Pancreas (tissue), 10 donors: ENCODE measurements at places on chromosomes 13 and 19. TPM values are rescaled to one million over a fixed set of nuclear protein-coding genes. Genes with fewer than 3 reads are reported as not detected.

GRCh38 chr13:42969565-42970172, 22.4 kb downstream of the EPSTI1 start:
- no peaks in the 10 kb centered on the region for H3K36me3 ChIP-seq
- no peak overlapping the region for H3K4me3 ChIP-seq
- H3K27ac ChIP-seq, result no peak overlapping the region
- H3K4me1 ChIP-seq, result peaks cover 3% of the 10 kb centered on the region
- peak; percentile 72 for DNase-seq

DNA sequence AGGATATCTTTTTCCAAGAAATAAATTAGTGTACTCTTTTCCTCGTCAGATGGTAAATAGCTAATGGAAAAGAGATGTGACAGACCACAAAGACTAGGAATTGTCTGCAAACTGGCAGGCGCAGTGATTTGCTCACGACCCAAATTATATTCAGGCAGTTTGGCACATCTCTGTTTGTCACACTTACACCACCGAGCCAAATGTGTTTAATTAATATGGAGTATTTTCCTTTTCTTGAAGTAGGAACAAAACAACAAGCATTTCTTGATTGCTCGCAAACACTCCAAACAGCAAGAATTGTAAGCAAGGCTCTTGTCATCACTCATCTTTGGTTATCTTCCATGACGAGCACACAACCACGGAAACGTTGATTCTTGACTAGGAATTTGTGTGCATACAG, 884.2 kb downstream of the PCDH9 start:
- H3K4me1 ChIP-seq, result peaks cover 13% of the 10 kb centered on the region
- H3K27me3 ChIP-seq, result peaks cover 5% of the 10 kb centered on the region
- H3K36me3 ChIP-seq, result no peaks in the 10 kb centered on the region
- H3K4me3 ChIP-seq, result no peak overlapping the region
- H3K27ac ChIP-seq, result no peak overlapping the region
- no peak for DNase-seq

DNA sequence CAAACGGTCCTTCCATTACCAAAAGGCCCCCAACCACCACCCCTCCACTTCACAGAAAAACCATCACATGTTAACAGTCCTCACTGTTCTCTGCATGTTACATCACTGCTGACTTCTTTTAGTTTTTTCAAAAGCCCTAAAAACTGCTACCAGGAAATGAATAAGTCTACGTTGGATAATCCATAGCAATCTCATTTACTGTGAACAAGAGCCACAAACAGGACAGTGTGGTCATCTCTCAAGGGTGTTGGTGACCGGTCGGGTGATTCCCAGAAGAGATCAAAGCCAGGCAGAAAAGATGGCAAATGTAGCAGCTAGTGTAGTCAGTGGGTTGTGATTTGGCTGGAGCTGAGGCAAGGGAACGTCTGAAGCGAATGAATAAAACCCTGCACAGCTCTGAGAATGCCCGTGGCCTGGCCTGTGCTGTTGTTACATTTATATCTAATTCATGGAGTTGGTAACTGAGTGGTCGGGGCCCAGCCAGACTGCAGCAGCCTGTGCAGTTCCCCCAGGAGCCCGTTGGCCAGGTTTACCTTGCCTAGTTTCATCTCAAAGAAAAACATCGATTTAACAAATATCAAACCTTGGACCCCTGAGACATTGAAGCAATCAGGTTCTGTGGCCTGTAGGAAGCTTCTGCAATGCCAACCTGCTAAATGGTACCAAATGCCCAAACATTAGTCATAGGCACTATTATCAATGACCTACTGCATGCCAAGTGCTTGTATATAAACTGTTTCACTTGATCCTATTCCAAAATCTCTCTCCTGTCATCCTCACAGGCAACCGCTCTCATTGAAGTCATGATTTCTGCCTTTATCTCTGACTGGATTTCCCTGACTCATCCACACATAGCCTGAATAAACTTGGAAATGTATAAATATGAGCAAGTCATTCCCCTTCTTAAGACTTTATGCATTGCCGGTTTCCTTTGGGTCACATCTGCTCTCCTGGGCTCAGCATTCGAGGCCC, 153.8 kb upstream of the SERP2 start:
- no peaks in the 10 kb centered on the region for H3K27me3 ChIP-seq
- no peak overlapping the region for H3K27ac ChIP-seq
- peaks cover 14% of the 10 kb centered on the region for H3K4me1 ChIP-seq
- DNase-seq, result no peak
- H3K36me3 ChIP-seq, result no peaks in the 10 kb centered on the region

- no peaks in the 10 kb centered on the region for H3K27me3 ChIP-seq
- no peak for DNase-seq
- no peaks in the 10 kb centered on the region for H3K36me3 ChIP-seq
- H3K4me1 ChIP-seq, result peaks cover 50% of the 10 kb centered on the region
These were observed 22.9 kb downstream of the RAB20 start for GRCh38 chr13:110538632-110539031.

GRCh38 chr13:106132216-106132615, 403.2 kb downstream of the EFNB2 start:
- H3K4me3 ChIP-seq, result no peak overlapping the region
- DNase-seq, result no peak
- H3K27ac ChIP-seq, result no peak overlapping the region
- peaks cover 24% of the 10 kb centered on the region for H3K4me1 ChIP-seq
- no peaks in the 10 kb centered on the region for H3K27me3 ChIP-seq

DNA sequence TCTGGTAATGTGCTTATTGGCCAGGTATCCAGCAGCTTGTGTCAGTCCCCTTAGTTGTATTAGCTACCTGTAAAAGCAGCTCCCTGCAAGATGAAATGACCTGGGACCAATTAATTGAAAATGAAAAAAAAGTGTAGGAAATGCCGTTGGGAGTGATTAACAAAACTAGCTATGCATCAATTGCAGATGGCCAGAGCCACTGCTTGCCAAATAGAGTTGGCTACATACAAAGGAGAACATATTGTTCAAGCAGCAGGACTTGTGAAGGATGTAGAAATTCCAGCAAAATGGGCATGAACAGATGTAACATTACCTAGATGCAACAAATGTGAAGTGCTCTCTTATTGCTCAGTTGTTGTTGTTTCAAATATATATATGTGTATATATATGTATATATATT, 300.5 kb downstream of the PCDH17 start:
- no peak for DNase-seq
- H3K27ac ChIP-seq, result no peak overlapping the region
- no peaks in the 10 kb centered on the region for H3K4me1 ChIP-seq
- H3K36me3 ChIP-seq, result no peaks in the 10 kb centered on the region
- H3K4me3 ChIP-seq, result no peak overlapping the region

Gene CEACAM16
- 0.37 TPM for total RNA-seq

Gene TYROBP
- 73.8 TPM for total RNA-seq

Gene KPNA3
- total RNA-seq, result 12.9 TPM

Gene CAMSAP3
- total RNA-seq, result 24.5 TPM
